ENCODE measurements at places on chromosomes 16 and 17.

- DNase-seq = no peak
Observed at GRCh38 chr17:75288770-75289114, 491 bp downstream of the SLC25A19 start.

GRCh38 chr17:48825446-48826381, 5.1 kb upstream of the CALCOCO2 start:
- DNase-seq = no peak

DNA sequence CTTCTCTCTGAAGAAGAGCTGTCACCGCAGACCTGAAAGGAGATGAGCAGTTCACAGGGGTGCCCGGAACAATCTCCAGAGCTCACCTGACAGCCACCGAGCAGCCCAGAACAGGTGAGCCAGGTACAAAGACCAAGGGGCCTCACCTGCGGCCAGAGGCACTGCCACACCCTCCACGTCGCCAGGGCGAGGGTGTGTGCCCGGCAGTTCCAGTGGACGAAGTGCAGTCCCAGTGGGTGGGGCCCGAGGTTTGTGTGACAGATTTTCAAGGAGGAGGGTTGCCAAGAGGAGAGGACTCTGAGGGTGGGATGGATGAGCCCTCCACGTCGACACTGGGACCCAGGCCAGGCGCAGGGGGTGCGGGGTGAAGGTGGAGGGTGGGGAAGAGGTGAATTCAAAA, 61.7 kb downstream of the SMPD3 start:
- DNase-seq = no peak

- no peak for DNase-seq
Observed at GRCh38 chr17:2107506-2107905, 52.6 kb downstream of the HIC1 start.

DNA sequence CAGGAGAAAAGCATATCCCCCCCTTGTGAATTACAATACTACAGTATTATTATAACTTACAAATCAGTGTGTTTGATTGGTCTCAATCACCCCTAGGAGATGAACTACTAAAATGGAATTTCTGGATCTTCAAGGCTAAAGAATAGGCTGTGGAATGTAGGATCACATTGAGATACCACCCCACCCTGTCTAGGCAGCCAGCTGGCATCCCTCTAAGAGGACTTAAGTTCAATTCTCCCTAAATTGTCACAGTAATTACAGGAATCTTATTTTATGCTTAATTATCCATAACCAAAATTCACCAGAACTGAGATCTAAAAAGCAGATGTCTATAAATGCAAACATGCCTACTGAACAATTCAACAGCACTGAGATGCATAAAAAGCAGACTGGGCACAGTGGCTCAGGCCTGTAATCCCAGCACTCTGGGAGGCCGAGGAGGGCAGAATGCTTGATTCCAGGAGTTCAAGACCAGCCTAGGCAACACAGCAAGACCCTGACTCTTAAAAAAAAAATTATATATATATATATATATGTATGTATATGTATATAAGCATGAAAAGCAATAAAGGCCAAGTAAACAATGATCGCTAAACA, 12.0 kb downstream of the AP1G1 start:
- no peak for DNase-seq
